Tongue (tissue), 3 donors: ENCODE measurements at places on chromosomes 2 and 18. TPM values are rescaled to one million over a fixed set of nuclear protein-coding genes. Genes with fewer than 3 reads are reported as not detected.

The UGT1A3 gene
- total RNA-seq: 0.51 TPM

The WIPF1 gene
- total RNA-seq: 24.2 TPM

The STARD6 gene
- total RNA-seq: not detected

The ALPP gene
- not detected for total RNA-seq

The ALLC gene
- not detected for total RNA-seq

The APLF gene
- total RNA-seq: 7.9 TPM

The SCYGR2 gene
- total RNA-seq: not detected
